ENCODE measurements at places on chromosomes 13 and 19. TPM values are rescaled to one million over a fixed set of nuclear protein-coding genes. Genes with fewer than 3 reads are reported as not detected.

- DNase-seq: peak; percentile 39
Measured at GRCh38 chr13:107824635-107825034, 390.7 kb downstream of the LIG4 start.

DNA sequence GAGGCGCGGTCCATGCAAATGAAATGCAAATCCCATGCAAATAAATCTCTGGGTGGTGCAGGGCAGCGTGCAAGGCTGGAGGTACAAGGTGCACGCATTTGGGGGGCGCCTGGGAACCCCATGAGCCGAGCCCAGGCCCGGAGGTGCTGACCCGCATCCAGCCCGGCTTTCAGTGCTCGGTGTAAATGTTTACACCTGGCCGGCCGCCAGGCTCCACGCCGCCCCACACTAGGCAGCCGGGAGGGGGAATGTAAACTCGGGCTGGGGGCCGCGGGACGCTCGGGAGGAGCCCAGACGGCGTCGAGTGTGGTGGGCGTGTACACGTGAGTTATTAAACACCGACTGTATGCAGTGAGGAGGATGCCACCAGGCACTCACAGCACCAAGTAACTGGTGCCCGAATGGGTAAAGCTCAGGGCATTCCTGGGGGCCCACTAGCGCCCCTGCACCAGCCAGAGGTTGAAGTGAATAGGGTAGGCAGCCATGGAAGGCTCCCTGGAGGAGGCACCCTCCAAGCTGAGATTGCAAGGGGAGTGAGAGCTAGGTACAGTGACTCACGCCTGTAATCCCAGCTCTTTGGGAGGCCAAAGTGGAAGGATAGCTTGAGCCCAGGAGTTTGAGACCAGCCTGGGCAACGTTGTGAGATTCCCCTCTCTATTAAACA is 17.2 kb downstream of the FUT6 start:
- no peak for DNase-seq

- DNase-seq: no peak
Measured at GRCh38 chr13:109644956-109645355, 141.4 kb downstream of the IRS2 start.

DNA sequence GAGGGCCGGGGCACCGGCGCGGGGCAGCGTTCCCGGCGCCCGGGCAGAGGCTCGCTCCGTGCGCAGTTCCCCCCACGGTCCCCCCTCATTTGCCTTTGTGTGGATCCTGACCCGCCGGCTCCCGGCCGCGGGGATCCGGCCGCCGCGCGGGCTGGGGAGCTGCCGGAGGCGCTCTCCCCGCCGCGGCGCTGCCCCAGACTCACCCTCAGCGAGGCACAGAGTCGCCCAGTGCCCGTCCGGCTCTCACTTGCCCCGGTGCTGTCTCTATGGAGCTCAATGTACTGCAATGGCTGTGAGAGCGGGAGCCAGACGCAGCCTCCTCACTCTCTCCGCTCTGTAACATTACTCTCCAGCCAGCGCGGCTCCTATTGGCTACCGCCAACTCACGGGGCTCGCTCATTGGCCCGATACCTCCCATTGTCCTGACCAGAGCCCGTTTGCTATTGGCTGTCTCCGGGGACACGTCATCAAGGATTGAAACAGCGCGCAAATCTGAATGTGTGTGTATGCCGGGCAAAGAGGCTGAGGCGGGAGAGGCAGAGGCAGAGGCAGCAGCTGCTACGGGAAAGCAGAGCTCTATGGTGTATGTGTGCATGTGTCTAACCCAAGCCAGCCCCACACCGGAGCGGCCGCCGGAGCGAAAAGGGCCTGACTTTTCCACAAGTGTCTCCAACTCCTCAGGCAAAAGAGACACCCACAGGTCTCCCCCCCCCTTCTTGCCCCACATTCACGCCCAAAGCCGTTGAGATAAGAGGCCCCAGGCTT is at the start of gene HMGB1:
Gene HMGB1, minus strand, starts transcription at position 344 of the 765 bp plus-strand sequence. CDS start 2,256 bp downstream, outside the sequence.
- DNase-seq: peak; percentile 96

GRCh38 chr13:40340368-40341095 is 325.9 kb downstream of the FOXO1 start:
- DNase-seq: peak; percentile 27

DNA sequence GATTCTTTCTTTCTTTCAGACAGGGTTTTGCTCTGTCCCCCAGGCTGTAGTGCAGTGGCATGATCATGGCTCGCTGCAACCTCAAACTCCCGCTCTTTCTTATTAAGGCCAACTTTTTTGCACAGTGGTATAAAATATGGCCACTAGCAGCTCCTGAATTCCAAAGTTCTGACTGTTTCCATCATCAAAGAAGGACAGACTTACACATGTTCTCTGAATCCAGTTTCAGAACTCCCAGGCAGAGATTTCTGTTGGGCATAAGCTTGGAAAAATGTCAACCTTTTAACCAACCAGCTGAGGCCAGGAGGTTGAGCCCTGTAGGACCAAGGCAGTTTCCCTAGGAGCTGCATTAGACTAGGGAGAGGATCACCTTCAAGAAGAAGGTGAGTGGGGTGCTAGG is 184.1 kb downstream of the HS6ST3 start:
- peak; percentile 22 for DNase-seq

DNA sequence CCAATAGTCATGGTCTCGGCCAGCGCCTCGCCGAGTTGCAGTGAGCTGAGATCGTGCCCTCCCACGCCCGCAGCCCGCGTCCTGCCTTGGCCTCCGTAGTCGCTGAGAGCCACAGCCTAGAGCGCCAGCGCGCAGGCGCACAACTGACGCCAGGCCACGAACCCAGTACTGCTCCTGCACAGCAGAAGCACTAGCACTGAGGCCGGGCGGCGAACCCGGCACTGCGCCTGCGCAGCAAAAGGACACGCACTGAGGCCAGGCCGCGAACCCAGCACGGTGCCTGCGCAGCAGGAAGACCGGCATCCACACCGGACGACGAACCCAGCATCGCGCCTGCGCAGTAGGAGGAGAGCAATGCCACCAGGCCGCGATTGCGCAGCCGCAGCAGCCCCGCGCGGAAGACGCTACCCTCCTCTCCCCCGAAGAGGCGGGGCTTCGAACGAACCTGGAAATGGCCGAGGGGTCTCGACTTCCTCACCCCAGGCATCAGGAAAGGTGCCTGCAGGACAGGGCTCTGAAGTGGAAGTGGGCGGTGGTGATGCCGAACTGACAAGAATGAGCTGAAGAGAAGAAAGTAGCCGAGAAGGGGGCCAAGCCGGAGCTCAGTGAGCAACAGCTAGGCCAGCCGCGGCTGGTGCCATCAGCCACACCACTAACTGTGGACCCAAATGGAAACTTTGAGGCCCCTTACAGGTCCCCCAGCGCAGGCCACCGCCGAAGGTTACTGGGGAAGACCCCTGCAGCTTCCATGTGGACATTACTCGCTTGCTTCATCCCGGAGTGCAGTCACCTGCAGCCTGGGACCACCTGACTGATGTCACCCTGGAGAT is 7.5 kb downstream of the F10 start:
- no peak for DNase-seq

DNA sequence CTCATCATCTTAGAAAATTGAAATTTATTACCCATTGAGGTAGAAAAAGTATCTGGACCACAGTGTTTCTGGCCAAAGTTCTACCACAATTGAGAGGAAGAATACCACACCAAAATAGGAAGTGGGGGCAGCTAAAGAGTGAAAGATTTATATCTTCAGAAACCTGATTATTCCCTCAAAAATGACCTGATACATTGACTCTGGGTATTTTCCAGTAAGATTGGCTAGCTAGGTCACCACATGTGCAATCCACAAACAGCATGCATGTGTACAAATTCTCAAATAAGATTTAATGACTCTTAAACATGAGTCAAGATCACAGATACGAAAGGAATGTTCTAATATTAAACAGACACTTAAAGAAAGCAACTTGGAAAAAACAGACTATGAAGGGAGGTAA is 1516.2 kb upstream of the PCDH20 start:
- DNase-seq: peak; percentile 32

DNA sequence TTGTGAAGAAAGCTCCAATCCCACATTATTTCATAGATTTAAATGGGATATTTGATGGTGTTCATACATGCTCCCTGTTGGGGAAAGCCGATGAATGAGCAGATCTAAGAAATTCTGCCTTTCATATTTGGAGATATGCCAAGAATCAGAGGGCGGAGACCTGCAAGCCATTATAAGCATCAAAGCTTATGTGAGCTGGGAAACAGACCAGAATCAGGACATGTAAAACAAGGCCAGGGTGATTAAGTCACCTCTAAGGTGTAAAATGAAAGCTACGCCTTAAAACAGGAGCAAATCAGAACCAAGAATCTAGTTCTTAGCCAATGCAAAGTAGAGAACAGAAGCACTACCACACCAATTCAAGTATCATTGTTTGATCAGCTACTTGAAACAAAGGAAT is 392.4 kb downstream of the DCT start:
- DNase-seq: peak; percentile 25

- no peak for DNase-seq
Measured at GRCh38 chr13:53105890-53106289, 77.3 kb downstream of the OLFM4 start.

DNA sequence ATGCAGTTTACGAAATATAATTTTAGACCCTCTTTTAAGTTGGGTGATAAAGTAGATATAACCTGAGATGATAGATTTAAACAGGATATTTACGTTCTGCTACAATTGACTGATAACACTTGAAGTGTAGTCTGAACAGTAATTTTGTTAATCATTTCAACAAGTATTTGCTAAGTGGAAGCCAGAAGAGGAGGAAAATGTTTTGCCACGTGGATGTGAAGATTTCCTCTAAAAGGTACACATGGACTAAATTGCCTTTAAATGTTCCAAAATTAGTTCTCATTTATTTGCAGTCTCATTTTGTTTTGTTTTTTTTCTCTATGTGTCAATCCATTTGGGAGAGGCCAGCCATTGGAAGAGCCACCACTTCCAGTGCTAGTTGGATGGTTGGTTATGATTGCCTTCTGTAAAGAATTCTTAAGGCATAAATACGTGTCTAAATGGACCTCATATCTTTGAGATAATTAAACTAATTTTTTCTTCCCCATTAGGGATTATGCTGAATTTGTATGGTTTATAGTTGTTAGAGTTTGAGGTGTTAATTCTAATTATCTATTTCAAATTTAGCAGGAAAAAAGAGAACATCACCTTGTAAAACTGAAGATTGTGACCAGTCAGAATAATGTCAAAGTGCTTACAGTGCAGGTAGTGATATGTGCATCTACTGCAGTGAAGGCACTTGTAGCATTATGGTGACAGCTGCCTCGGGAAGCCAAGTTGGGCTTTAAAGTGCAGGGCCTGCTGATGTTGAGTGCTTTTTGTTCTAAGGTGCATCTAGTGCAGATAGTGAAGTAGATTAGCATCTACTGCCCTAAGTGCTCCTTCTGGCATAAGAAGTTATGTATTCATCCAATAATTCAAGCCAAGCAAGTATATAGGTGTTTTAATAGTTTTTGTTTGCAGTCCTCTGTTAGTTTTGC is 2.8 kb downstream of the MIR17HG start:
- DNase-seq: no peak

Gene PALM3
- total RNA-seq: 0.70 TPM

Gene TNNI3
- total RNA-seq: 0.15 TPM

Gene TEAD2
- 34.2 TPM for total RNA-seq

Measured in renal cortical epithelial cell (primary cell).